SHP77 treated with DMSO at 0.1 percent for 48 hours (cell line): ENCODE measurements at places on chromosomes 4 and X.

DNA sequence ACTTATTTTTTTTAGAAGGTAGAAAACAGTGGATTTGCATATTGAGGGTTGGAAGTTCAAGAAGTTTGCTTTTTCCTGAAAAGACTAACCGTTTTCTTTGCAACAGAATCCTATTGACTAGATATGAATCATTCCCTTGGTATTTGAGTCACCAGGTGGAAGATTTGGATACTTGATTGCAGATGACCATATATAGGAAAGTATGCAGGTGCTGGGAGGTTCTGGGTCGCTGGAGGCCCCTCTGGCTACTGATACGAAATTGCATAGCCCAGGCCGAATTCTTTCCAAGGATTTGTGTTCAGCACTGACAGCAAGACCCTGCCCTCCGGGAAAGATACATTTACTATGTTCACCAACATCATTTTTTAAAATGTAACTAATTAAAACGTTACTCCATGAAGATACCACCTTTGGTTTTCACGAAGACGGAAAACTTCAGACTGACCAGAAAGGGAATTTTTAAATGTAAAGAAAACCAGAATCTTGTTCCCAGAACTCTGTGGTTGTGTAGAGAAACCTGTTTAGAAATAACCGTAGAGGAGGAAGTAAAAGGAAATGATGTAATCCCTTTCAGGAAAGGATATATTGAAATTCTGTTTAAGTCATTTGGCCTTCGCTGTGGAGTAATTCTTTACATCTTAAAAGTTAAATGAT, 946 bp downstream of the ANXA3 start:
- no peak for DNase-seq

GRCh38 chr4:38188631-38189101, 228.5 kb downstream of the PTTG2 start:
- no peak for DNase-seq

- no peak for DNase-seq
Observed at GRCh38 chr4:118962540-118962939, 73.9 kb downstream of the SYNPO2 start.

- no peak for DNase-seq
Observed at GRCh38 chr4:119025916-119026661, 109.5 kb upstream of the MYOZ2 start.

DNA sequence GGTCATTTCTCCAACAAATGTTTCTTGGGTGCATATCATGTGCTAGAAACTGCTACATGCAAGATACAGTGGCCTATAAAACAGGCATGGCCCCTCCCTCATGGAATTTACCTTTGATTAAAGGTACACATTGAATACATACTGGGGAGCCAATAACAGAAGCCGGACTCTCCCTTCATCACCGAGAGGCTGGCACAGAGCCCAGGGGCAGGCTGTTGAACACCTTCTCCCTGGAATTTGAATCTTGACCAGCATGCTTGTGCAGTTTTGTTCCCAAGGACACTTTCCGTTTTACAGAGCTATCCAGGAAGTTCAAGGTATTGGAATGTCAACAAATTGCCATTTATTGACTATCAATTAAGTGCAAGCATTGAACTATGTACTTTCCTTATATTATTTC, 33.2 kb downstream of the PPARGC1A start:
- no peak for DNase-seq

GRCh38 chrX:155061760-155062159, 9.2 kb downstream of the CMC4 start:
- no peak for DNase-seq

- no peak for DNase-seq
Observed at GRCh38 chr4:74258963-74259362, 49.3 kb upstream of the EPGN start.
